Natural killer cell treated with Interleukin-12 subunit alpha and Interleukin-12 subunit beta and Interleukin-15 and Interleukin-18, amount 100 ng/mL, for 72 hours (primary cell): ENCODE measurements at places on chromosomes 6 and 20.

- no peak for DNase-seq
- peak overlapping the region; percentile 10 for H3K4me3 ChIP-seq
- peak overlapping the region; percentile 67 for H3K27ac ChIP-seq
- peaks cover 46% of the 10 kb centered on the region for H3K4me1 ChIP-seq
These were observed 18.0 kb downstream of the SCAF8 start for GRCh38 chr6:154751011-154751800.

DNA sequence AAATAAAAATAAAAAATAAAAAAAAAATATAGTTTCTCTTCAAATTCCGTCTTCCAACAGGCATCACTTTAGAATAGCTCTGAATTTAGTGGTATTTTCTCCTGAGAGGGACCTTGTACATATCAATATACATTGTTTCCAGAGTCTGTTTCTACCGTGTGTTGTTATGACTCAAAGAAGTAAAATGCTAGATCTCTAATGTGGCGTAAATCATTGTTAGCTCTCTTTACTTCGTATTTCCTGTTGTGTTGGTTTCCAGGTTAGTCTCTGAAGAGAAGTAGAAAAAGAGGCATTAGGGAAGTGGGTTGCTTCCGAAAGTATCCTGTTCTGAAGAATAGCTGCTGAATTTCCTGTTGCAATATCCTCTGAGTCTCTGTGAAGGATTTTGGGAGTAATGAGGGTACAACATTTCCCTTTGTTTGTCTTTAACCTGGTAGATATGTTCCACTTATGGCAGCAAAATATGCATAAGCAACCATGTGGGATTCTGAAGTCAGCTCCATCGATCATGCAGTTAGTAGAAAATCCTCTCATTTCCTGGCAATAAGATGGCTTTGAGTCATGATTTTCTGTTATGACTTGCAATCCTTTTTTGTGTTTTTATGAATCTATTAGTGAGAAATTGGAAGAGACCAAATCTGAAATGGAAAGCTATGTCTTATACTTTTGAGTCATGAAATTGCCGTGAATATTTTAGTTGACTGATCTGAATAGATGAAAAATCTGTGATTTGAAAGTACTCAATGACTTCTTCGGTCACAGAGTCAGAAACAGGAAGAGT is 42.0 kb upstream of the MCHR2 start:
- H3K27me3 ChIP-seq: no peaks in the 10 kb centered on the region
- peaks cover 5% of the 10 kb centered on the region for H3K36me3 ChIP-seq
- H3K4me1 ChIP-seq: no peaks in the 10 kb centered on the region
- H3K27ac ChIP-seq: no peak overlapping the region
- no peak overlapping the region for H3K4me3 ChIP-seq
- no peak for DNase-seq

DNA sequence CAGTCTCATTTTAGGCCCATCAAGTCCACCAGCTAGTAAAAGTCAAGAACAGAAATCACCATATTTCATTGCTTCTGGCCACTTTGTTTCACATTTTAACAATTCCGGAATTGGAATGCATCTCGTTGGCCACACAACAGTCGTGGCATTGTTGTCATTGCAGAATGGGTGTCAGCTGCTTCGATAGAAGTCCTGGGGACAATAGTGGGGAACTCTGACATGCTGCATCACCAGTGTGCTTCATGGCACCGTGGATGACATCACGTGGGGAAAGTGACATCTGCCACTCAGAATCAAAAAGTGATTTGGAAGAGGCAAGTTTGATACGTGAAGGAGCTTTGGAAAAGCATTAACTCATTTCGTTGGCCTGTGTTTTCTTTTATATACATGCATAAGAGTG is 43.8 kb upstream of the XRN2 start:
- no peaks in the 10 kb centered on the region for H3K4me1 ChIP-seq
- no peak overlapping the region for H3K27ac ChIP-seq
- H3K27me3 ChIP-seq: peaks cover 19% of the 10 kb centered on the region
- DNase-seq: no peak
- H3K4me3 ChIP-seq: no peak overlapping the region

GRCh38 chr6:108074057-108074358 is 533 bp downstream of the OSTM1 start:
- H3K27ac ChIP-seq: peak overlapping the region; percentile 58
- no peaks in the 10 kb centered on the region for H3K36me3 ChIP-seq
- H3K27me3 ChIP-seq: peaks cover 6% of the 10 kb centered on the region
- H3K4me1 ChIP-seq: peaks cover 13% of the 10 kb centered on the region
- no peak for DNase-seq

DNA sequence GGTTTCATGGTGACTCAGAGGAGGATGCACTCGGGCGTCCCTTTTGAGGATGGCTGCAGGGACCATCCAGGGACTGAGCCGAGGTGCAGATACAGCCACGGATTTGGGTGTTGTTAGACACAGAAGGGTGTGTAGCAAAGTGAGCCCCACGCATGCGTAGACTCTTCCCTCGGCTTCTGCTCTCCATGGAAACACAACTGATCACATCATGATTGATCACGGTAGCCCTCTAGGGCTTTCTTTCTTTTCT is 606 bp upstream of the ULBP1 start:
- peak overlapping the region; percentile 93 for H3K4me3 ChIP-seq
- H3K4me1 ChIP-seq: peaks cover 29% of the 10 kb centered on the region
- H3K27me3 ChIP-seq: peaks cover 78% of the 10 kb centered on the region
- DNase-seq: no peak

- DNase-seq: no peak
- H3K4me3 ChIP-seq: no peak overlapping the region
- H3K4me1 ChIP-seq: peaks cover 8% of the 10 kb centered on the region
- H3K27ac ChIP-seq: no peak overlapping the region
- no peaks in the 10 kb centered on the region for H3K36me3 ChIP-seq
These were observed 723.2 kb downstream of the EPM2A start for GRCh38 chr6:145012039-145012662.

GRCh38 chr6:33702345-33702977 is 9.0 kb downstream of the UQCC2 start:
- peaks cover 6% of the 10 kb centered on the region for H3K4me1 ChIP-seq
- H3K27me3 ChIP-seq: no peaks in the 10 kb centered on the region
- no peak for DNase-seq
- no peak overlapping the region for H3K27ac ChIP-seq

DNA sequence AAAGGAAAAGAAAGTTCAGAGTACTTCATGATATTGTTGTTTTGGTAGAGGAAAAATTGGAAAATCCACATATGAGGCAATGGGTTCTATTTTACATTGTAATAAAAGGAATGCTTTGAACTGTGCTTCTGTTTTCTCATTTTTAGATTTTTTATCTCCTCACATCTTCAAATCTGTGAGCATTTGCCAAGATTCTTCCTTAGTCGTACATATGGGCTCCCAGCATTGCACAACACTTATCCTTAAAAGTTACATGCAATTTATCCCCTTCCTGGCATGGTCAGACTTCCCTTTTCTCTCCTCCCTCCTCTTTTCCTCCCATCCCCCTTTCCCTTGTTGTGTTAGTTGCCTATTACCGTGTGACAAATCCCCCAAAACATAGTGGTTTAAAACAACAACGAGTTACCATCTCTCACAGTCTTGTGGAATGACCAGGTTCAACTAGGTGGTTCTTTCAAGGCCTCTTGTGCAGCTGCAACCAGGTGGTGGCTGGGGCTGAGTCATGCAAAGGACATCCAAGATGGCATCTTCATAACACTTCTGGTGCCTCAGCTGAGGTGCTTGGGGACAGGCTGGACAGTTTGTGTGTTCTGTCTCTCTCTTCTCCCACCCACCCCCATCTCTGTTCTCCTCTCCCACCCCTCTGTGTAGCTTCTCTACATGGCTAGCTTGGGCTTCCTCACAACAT is 68.7 kb downstream of the TXNDC5 start:
- no peak overlapping the region for H3K27ac ChIP-seq
- H3K4me1 ChIP-seq: no peaks in the 10 kb centered on the region
- no peaks in the 10 kb centered on the region for H3K36me3 ChIP-seq
- peaks cover 7% of the 10 kb centered on the region for H3K27me3 ChIP-seq
- no peak for DNase-seq

GRCh38 chr6:80528115-80528514 is 421.6 kb downstream of the BCKDHB start:
- H3K4me1 ChIP-seq: peaks cover 6% of the 10 kb centered on the region
- no peaks in the 10 kb centered on the region for H3K27me3 ChIP-seq
- DNase-seq: no peak

GRCh38 chr20:15546525-15547023 is 1026.7 kb downstream of the KIF16B start:
- H3K27me3 ChIP-seq: no peaks in the 10 kb centered on the region
- H3K4me3 ChIP-seq: no peak overlapping the region
- DNase-seq: no peak

- no peak overlapping the region for H3K4me3 ChIP-seq
- no peak for DNase-seq
- H3K4me1 ChIP-seq: no peaks in the 10 kb centered on the region
- H3K36me3 ChIP-seq: no peaks in the 10 kb centered on the region
These were observed 216.2 kb downstream of the NFATC2 start for GRCh38 chr20:51326201-51326819.

- DNase-seq: no peak
- no peaks in the 10 kb centered on the region for H3K36me3 ChIP-seq
- peaks cover 18% of the 10 kb centered on the region for H3K27me3 ChIP-seq
- no peak overlapping the region for H3K4me3 ChIP-seq
- no peak overlapping the region for H3K27ac ChIP-seq
- H3K4me1 ChIP-seq: no peaks in the 10 kb centered on the region
These were observed 89.2 kb downstream of the PHACTR3 start for GRCh38 chr20:59693587-59693986.

DNA sequence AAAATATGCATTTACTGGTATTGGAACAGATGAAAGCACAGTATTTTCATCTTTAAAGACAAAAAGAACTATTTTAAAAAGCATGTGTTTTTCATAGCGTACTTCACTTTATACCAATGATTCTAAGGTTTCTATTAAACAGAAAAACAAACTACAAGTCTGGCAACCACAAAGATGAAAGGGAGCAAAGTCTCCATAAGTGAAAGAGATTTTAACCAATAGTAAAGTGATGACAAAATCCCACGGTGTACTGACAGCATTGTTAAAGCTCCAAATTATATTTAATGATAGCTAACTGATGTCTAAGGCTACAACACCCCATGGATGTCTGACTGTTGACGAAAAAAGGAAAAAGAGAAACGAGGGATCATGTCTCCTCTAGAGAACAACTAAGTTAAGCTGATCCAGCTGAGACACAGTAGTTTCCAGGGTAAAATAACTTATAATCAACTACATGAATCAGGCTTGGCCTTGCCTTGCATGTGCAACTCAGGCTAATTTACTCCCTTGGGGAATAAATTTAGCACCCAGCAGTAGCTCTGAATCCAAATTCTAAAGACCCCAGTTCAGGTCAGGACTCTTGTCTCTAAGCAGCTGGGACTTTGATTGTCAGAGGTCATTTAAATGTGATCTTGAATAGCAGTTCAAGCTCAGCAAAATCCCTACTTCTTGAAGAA is 56.0 kb upstream of the TAB2 start:
- no peak for DNase-seq
- H3K36me3 ChIP-seq: no peaks in the 10 kb centered on the region
- no peak overlapping the region for H3K4me3 ChIP-seq
- no peak overlapping the region for H3K27ac ChIP-seq

- DNase-seq: no peak
- no peaks in the 10 kb centered on the region for H3K36me3 ChIP-seq
- no peaks in the 10 kb centered on the region for H3K27me3 ChIP-seq
- peaks cover 47% of the 10 kb centered on the region for H3K4me1 ChIP-seq
- no peak overlapping the region for H3K4me3 ChIP-seq
These were observed 20.2 kb downstream of the RAB22A start for GRCh38 chr20:58329711-58330110.

GRCh38 chr20:49280463-49281058 is 2.7 kb upstream of the ZNFX1 start:
- no peaks in the 10 kb centered on the region for H3K27me3 ChIP-seq
- DNase-seq: no peak
- peaks cover 92% of the 10 kb centered on the region for H3K36me3 ChIP-seq
- H3K4me3 ChIP-seq: peak overlapping the region; percentile 99

GRCh38 chr20:22691369-22692118 is 107.2 kb upstream of the FOXA2 start:
- no peak overlapping the region for H3K4me3 ChIP-seq
- no peaks in the 10 kb centered on the region for H3K36me3 ChIP-seq
- H3K4me1 ChIP-seq: no peaks in the 10 kb centered on the region
- H3K27ac ChIP-seq: no peak overlapping the region
- DNase-seq: peak; percentile 72

DNA sequence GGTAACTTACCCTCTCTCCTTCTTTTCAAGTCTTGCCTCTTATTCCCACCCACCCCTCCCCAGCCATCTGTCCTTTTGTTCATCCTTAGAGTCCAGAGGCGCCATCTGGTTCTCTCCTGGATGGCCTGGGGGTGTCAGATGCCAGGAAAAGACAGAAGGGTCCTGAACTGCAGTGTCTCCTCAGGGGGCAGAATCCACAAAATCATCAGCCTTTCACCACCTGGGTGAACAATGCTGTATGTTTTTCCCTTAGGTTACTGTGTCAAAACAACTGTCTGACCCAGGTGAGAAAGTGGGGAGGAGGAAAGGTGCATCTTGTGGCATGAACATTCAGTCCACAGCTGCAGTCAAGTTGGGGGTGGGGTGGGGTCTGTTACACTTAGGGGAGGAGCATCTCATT is 47.9 kb upstream of the FYN start:
- no peaks in the 10 kb centered on the region for H3K36me3 ChIP-seq
- H3K4me3 ChIP-seq: no peak overlapping the region
- H3K27ac ChIP-seq: peak overlapping the region; percentile 54
- H3K27me3 ChIP-seq: no peaks in the 10 kb centered on the region
- DNase-seq: no peak

DNA sequence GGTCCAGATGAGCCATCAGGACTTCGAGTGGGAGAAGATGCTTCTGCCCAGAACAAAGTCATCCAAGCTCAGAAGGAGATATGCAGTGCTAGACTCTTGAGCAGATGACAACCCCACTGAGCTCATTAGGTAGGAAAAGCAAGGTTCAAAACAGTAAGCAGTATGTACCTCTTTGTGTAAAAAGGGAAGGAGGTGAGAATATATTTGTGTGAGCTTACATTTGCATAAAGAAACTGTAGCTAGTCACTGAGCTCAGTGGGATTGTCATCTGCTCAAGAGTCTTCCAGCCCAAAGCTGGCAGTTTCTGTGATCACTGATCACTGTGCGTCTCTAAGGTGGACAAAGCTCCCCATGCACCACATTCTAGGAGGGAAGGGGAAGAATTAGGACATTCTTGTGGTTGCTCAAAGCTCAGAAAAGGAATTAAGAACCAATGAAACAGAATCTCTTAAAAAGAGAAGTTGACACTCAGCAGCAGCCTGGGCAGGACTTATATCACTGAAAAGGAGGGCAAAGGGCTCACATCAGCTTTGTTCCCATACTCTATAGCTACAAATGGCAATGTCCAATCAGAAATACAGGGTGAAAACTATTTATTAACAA is 90.0 kb upstream of the MAFB start:
- H3K36me3 ChIP-seq: no peaks in the 10 kb centered on the region
- H3K27ac ChIP-seq: no peak overlapping the region
- H3K27me3 ChIP-seq: peaks cover 4% of the 10 kb centered on the region
- H3K4me3 ChIP-seq: no peak overlapping the region
